Renal pelvis (tissue), 12 donors: ENCODE measurements at places on chromosomes 1 and 21. TPM values are rescaled to one million over a fixed set of nuclear protein-coding genes. Genes with fewer than 3 reads are reported as not detected.
A peak's percentile ranks its signal among the peaks of the same experiment; 100 is the strongest.

Gene LHX8
- not detected for polyA plus RNA-seq

Gene PLA2G2F
- polyA plus RNA-seq = 0.64 TPM

- DNase-seq = no peak
Measured at GRCh38 chr1:245440922-245441321, 286.1 kb downstream of the KIF26B start.

GRCh38 chr1:171141688-171142415, 43.2 kb upstream of the FMO2 start:
- DNase-seq = peak; percentile 59

DNA sequence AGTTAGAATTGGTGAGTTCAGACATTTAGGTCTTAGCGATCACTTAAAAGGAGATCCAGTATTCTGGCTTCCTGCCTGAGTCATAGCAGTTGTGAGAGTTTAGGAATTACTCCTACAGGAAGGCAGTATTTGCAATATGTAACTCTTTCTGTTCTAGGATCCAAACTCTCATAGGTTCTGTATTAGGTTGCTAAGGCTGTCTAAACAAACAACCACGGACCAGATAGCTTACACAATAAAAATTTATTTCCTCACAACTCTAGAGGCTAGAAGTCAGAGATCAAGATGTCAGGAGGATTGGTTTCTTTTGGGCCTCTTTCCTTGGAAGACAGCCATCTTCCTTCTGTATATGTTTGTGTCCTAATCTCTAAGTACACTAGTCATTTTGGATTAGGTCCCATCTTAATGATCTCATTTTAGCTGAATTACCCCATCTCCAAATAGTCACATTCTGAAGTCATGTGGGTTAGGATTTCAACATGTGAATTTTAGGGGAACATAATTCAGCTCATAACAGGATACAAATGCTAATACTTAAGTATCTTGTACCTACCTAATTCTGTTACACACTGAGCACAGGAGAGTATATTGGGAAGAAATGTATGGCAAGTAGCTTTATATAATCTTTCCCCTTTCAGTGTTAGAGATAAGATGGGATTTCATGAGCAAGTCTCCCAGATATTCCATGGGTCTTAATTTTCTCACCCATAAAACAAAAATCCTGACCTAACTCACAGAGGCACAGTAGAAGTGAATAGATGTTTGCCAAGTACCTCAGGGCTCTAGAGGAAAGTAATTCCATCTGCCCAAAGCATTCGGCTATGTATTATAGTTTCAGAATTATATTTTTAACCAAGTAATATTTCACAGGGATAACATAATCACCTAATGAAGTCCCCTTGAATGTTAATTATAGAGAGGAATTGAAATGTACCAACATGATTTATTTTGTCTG, 144.4 kb downstream of the PTBP2 start:
- DNase-seq = peak; percentile 31

- no peak for DNase-seq
Measured at GRCh38 chr1:23020706-23021405, 1.6 kb downstream of the KDM1A start.

- no peak for DNase-seq
Measured at GRCh38 chr1:209404577-209404976, 178.9 kb upstream of the CAMK1G start.

GRCh38 chr1:231417513-231417912, 4.6 kb downstream of the EGLN1 start:
- DNase-seq = no peak

DNA sequence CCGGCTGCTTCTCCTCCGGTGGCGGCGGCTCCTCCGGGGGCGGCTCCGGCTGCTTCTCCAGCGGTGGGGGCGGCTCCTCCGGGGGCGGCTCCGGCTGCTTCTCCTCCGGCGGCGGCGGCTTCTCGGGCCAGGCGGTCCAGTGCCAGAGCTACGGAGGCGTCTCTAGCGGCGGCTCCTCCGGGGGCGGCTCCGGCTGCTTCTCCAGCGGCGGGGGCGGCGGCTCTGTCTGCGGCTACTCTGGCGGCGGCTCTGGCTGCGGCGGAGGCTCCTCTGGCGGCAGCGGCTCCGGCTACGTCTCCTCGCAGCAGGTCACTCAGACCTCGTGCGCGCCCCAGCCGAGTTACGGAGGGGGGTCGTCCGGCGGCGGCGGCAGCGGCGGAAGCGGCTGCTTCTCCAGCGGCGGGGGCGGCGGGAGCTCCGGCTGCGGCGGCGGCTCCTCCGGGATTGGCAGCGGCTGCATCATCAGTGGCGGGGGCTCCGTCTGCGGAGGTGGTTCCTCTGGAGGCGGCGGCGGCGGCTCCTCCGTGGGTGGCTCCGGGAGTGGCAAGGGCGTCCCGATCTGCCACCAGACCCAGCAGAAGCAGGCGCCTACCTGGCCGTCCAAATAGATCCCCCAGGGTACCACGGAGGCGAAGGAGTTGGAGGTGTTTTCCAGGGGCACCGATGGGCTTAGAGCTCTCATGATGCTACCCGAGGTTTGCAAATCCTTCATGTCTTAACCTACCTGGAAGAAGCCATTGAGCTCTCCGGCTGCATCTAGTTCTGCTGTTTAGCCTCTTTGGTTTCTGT, 2.0 kb downstream of the LORICRIN start:
- DNase-seq = no peak

- DNase-seq = no peak
Measured at GRCh38 chr1:86227026-86227425, 70.5 kb upstream of the COL24A1 start.

- DNase-seq = no peak
Measured at GRCh38 chr1:230137337-230137815, 70.3 kb downstream of the GALNT2 start.

Gene FCAMR
- polyA plus RNA-seq = 6.8 TPM

DNA sequence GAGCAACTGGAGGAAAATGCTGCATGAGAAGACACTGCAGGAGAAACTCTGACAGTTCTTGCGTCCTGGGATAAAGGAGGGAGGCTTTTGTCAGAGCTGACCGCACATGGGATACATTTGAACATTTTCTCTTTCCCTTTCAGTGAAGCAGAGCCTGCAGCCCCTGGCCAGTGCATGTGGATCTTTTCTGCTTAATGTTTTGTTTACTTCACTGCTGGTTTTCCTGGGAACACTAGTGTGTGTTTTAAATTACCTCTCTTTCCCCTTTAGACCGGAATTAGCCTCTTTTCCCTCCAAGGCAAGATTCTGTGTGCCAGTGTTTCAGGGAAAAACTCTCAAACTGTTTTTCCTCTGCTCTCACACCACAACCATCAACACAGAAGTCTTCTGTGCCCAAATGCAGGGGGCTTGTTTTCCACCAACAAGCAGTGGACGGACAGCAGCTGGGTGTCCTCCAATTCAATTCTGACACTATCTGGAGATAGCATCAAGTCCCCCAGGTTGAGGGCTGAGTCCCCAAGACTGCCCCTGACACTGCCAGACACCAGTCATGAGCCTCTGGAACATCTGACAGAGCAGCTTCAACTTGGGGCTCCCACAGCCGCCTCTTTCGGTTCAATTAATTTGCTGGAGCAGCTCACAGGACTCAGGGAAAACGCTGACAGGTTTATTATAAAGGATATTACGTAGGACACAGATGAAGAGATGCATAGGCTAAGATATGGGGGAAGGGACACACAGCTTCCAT, 136.2 kb downstream of the RHOU start:
- DNase-seq = peak; percentile 64

GRCh38 chr1:6508154-6508815, 16.8 kb upstream of the PLEKHG5 start:
- DNase-seq = no peak

DNA sequence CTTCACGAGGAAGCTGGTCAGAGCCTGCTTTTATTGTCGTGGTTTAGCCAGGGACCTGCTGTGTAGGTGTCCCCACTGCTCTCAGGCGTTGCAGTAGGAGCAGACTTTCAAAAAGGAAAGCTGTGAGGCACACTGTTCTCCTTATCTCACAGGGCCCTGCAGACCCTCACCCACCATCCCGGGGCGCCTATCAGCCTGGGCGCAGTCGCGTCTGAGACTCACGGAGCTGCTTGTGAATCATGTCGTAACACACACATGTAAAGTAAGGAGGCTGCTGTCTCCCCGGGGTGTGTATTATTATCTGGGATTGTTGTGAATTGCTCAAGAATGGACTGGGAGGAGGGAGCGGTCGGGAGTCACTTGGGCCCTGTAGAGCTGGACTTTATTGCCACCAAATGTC, 17.4 kb downstream of the AJAP1 start:
- DNase-seq = no peak

- no peak for DNase-seq
Measured at GRCh38 chr1:201192261-201192788, 1.7 kb downstream of the IGFN1 start.

Gene MTMR11
- 26.7 TPM for polyA plus RNA-seq

GRCh38 chr1:86138746-86139145, 17.8 kb downstream of the COL24A1 start:
- DNase-seq = no peak

DNA sequence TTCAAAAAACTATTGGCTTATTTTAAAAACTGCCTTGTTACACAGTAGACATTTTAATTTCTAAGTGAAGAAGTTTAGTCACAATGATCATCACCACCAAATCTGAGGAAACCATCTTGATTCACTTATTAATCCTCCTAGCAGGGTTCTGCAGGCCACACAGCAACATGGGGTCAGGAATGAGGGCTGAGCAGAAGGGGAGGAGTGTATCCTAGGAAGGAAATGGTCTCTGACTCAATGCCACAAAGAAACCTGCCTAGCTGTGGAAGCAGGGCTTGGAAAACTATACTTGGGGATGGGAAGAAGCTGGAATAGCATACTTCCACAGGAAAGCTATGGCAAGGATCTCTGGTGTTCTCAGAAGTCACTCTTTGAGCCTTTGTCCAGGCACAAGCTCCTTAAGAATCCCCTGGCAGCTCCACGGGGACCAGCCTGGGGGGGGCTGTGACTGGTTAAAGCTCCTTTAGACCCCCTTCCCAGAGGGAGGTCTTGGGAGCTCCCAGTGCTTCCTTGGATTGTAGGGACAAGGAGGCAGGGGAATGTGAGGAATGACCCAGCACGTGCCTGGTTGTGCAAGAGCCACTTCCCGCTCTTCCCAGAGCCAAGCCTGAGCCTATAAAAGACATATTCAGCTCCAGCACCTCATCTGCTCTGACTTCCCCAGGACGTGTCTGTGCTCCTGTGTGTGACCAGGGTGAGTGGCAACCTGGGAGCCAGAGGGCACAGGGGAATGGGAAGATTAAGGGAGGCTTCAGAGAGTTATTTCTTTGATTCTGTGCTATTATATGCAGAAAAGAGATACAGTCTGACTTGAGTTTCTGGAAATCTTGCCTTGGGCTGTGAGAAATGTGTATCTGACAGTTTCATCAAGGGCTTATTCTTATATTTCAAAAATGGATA, at the start of gene LCE2A:
LCE2A (plus strand) TSS at position 645 of the 900 bp plus-strand sequence. CDS start 557 bp downstream, outside the sequence.
- no peak for DNase-seq

Gene SERPINC1
- polyA plus RNA-seq = 0.84 TPM

GRCh38 chr21:35511696-35512162, 462.6 kb upstream of the RUNX1 start:
- no peak for DNase-seq

Gene FBXO44
- 21.3 TPM for polyA plus RNA-seq

DNA sequence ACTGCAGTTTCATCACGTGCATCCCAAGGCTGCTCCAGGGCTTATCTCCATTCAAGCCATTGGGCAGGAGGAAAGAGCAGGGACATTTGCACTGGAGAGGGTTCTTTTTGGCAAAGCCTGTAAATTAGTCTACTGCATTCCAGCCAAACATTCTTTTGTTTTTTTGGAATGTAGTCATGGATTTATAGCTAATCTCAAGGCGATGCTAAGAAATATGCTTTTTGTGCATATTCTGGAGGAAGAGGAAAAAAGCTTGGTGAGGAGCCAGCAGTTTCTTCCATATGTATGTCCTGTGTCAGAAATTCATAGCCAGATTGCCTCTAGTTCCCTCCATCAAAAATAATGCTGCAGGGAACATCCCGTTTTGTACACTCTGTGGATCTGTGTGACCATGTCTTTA, 221.4 kb downstream of the BACH1 start:
- no peak for DNase-seq

Gene B3GALT2
- 12.8 TPM for polyA plus RNA-seq

Gene FAM163A
- 0.76 TPM for polyA plus RNA-seq

Gene WLS
- polyA plus RNA-seq = 130 TPM

Gene NECTIN4
- polyA plus RNA-seq = 4.4 TPM

Gene BTF3L4
- polyA plus RNA-seq = 78.6 TPM

Gene SLC30A10
- polyA plus RNA-seq = 0.10 TPM

Gene TSPEAR
- polyA plus RNA-seq = 1.1 TPM

- DNase-seq = no peak
Measured at GRCh38 chr1:36178471-36179219, 22.7 kb downstream of the MAP7D1 start.

- no peak for DNase-seq
Measured at GRCh38 chr21:43802713-43803313, 13.4 kb downstream of the RRP1 start.

Gene SLC45A1
- polyA plus RNA-seq = 4.0 TPM

Gene CD101
- 1.8 TPM for polyA plus RNA-seq

Gene PANK4
- 28.4 TPM for polyA plus RNA-seq

Gene TRAF3IP3
- 1.6 TPM for polyA plus RNA-seq

Gene REN
- 58.1 TPM for polyA plus RNA-seq

- DNase-seq = no peak
Measured at GRCh38 chr1:167860231-167860923, 53.6 kb downstream of the ADCY10 start.

DNA sequence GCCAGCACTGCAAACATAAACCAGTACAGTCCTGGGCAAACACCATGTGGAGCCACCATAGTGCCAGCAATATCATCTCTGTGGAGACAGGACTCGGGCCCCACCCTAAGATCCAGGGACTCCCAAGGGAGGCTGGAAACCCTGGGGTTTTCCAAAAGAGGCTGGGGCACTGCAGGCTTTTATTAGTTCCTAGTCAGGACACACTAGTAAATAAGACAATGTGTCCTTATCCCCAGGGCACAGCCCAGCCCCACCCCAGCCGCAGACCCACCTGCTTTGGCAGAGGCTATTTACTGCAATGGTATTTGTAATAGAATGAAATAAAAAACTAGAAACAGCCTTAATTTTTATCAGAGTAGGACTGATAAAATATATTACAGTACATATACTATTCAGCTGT, 486 bp upstream of the GJB3 start:
- no peak for DNase-seq

Gene HLX
- 7.9 TPM for polyA plus RNA-seq
